ENCODE measurements at places on chromosomes 3 and 15. TPM values are rescaled to one million over a fixed set of nuclear protein-coding genes. Genes with fewer than 3 reads are reported as not detected.
A peak's percentile ranks its signal among the peaks of the same experiment; 100 is the strongest.

The CYP11A1 gene
- not detected for total RNA-seq

DNA sequence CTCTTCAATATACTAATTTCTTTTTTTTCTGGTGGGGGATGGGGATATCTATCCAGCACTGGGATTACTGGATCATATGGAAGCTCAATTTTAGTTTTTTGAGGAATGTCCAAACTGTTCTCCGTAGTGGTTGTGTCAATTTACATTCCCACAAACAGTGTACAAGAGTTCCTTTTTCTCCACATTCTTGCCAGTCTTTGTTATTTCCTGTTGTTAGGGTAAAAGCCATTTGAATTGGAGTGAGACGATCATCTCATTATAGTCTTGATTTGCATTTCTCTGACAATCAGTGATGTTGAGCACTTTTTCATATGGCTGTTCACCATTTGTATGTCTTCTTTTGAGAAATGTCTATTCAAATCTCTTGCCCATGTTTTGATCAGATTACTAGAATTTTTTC is 12.8 kb upstream of the WDR49 start:
- DNase-seq, result no peak

- peak; percentile 70 for DNase-seq
Observed at GRCh38 chr15:85831415-85832113, 36.8 kb upstream of the KLHL25 start.

DNA sequence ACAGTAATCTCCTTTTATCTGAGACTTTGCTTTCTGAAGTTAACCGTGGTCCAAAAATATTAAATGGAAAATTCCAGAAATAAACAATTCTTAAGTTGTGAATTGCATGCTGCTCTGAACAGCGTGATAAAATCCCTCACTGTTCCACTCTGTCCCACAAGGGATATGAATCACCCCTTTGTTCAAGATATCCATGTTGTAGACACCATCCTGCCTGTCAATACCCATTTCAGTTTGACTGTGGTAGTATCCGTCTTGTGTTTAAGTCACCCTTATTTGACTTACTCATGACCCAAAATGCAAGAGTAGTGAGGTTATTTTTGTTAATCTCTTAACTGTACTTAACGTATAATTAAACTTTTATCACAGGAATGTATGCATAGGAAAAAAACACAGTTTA is 435.0 kb downstream of the SHQ1 start:
- no peak for DNase-seq

- DNase-seq, result no peak
Observed at GRCh38 chr3:187490366-187490765, 122.2 kb downstream of the RTP4 start.

DNA sequence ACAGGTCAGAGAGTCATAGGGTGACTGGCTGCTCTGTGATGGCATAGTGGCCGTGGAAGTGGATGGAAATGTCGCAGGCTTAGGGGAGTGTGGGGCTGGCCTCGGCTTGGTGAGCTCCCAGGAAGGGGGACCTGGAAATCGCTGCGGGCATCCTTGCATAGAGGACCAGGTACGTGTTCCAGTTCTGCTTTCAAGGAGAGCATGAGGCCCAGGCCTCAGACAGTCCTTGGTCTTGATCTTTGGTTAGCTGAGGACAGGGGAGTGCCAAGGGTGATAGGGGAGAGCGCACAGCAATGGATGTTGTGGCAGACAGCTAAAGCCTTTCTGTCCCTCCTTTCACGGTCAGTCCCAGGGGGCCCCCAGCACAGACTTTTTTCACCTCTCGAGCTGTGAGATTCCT is 110.5 kb downstream of the SNRPN start:
- no peak for DNase-seq

DNA sequence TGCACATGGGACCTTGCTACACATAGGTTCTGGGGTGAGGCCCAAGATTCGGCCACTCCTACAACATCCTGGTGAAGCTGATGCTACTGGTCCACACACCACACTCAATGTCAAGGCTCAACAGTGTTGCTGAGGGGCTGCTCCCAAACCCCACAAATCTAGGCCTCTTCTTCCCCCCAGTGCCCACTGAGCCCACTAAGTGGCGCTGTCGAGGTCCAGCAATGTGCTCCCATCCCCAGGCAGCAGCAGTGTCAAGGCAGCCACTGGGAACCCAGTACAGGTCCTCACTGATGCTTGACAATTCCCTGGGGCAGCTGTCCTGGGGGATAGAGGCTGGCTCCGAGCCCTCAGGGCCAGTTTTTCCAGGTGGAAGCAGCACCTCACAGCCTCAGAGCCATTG is 21.5 kb downstream of the SCN5A start:
- DNase-seq, result no peak

GRCh38 chr3:120587332-120587975 is 8.7 kb upstream of the NDUFB4 start:
- DNase-seq, result no peak

DNA sequence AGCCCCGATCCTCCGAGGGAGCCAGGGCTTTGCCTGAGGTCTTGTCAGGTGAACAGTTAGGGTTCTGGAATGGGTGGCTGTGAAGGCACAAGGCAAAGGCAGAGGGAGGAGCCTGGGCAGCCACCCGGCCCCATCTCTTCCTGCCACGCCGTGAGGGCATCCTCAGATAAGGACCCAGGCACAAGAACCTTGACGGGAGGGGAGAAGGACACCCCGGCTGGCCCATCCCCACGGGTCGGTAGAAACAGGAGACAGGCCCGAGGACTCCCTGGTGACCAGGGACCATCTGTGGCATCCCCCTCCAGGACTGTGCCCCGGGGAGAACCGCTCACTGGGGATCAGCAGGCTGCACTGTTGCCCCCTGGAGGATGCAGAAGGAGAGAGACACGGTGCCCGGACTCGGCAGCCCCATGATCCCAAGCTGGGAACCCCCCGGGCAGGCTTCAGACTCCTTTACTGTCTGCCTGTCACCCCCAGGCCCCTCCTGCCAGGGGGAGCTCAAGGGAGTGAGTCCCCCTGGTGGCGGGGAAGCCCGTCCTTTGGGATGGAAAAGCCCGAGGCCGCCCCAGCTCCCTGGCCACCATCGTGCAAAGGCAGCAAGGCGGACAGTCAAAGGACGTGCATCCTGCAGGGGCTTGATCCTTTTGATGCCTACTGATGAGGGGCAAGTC is 12.3 kb upstream of the PCSK6 start:
- peak; percentile 48 for DNase-seq

DNA sequence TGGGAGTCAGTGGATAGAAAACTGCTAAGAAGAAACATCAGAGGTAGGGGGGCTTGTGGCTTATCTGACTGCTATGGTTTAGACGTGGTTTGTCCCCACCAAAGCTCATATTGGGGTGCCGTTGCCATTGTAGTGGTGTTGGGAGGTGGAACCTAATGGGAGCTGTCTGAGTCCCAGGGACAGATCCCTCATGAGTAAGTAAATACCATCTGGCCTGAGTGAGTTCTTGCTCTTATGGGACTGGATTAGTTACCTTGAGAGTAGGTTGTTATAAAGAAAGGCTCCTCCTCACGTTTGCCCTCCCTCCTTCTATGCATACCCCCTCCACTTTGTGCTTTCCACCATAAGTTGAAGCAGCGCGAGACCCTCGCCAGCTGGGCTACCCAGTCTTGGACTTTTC is 53.4 kb upstream of the VILL start:
- DNase-seq, result no peak

- DNase-seq, result peak; percentile 62
Observed at GRCh38 chr3:157136647-157137387, 23.1 kb downstream of the CCNL1 start.

The SSR3 gene
- total RNA-seq, result 77.1 TPM

The NPAP1 gene
- not detected for total RNA-seq

DNA sequence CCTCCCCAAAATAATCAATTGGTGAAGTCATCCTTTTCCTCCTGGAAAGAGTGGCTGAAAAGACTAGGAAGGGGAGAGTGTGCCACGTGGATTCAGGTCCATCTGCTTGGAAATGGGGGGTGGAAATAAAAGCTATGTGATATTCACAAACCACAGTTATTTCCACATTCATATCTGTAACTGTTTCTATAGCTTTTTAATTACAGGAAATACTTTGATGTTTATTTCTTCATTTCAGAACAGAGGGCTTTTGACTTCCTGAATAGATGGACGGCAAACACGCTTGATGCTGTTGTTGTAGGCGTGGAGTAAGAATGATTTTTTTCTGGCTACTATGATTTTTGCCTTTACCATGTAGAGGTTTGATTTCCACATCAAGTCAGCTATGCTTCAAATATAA is 10.1 kb downstream of the AADACL2 start:
- no peak for DNase-seq

GRCh38 chr3:190306513-190307163 is 15.6 kb downstream of the CLDN1 start:
- peak; percentile 62 for DNase-seq

- peak; percentile 97 for DNase-seq
Observed at GRCh38 chr3:129121792-129122411, at the start of gene RAB43. Gene RAB43 (minus strand): TSS chr3:129121804. CDS start chr3:129121489, 315 bp downstream.

GRCh38 chr3:64870876-64871646 is 183.3 kb upstream of the ADAMTS9 start:
- DNase-seq, result no peak

The CCPG1 gene
- 54.6 TPM for total RNA-seq

DNA sequence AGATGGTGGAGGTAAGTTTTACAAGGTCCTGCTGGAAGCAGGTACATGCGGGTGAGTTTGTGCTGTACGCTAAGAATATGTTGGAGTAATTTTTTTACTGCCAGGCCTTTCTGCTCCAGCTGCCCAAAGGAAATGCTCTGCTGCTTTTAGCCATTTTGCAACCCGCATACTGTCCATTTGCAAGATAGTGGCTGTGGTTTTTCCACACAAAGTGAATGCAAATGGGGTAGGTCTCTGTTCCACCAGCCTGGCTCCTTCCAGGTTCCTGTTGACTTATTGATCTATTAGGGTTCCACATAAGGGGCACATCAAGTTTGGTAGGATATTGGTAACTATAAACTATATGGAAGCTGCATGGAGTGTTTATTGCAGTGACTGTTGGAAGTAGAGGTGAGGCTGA is 227.1 kb downstream of the SI start:
- no peak for DNase-seq

GRCh38 chr3:52983828-52984227 is 62.0 kb downstream of the SFMBT1 start:
- DNase-seq, result no peak

DNA sequence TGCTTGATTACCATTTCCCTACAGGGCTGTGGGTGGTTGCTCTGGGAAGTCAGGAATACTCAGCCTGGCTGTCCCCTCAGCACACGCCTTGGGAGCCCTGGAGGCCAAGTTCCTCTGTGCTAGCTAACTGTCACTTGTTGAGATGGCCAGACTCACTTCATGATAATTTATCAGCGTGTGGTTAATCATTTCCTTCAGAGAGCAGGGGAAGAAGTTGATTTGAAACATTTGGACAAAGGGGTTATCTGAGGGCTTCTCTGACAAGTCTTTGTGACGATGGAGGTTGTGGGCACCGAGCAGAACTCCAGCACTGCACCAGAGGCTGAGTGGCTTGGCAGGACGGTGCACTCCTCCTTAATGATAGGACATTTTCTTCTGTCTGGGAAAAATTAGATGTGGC is 61.9 kb downstream of the WHAMM start:
- peak; percentile 17 for DNase-seq

- no peak for DNase-seq
Observed at GRCh38 chr3:58563386-58564035, 13.7 kb downstream of the FAM107A start.

DNA sequence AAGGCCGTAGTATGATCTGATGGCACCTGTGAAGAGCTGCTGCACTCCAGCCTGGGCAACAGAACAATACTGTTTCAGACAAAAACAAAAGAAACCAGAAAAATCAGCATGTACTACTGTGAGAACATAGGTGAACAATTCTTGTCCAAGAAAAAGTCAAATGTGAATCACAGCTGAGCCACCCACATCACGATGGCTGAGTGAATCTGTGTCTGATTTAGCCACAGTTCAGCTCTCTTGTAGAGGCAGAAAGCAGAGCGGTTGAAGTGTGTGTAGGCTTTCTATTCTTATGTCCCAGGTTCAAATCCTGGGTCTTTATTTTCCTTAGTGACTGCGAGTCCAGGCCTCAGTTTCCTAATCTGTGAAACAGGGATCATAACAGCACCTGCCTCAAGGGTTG is 4.4 kb upstream of the FURIN start:
- DNase-seq, result no peak

The SLC28A1 gene
- total RNA-seq, result not detected

- no peak for DNase-seq
Observed at GRCh38 chr3:114476511-114476910, 182.7 kb downstream of the TIGIT start.

The GALNT15 gene
- total RNA-seq, result 16.5 TPM

The LRTM1 gene
- total RNA-seq, result not detected

The IGSF10 gene
- 11.9 TPM for total RNA-seq

- no peak for DNase-seq
Observed at GRCh38 chr3:127196466-127197299, 3.8 kb downstream of the PRR23E start.

- no peak for DNase-seq
Observed at GRCh38 chr3:87694678-87695077, 364.1 kb downstream of the CGGBP1 start.

The SERPINI2 gene
- not detected for total RNA-seq

DNA sequence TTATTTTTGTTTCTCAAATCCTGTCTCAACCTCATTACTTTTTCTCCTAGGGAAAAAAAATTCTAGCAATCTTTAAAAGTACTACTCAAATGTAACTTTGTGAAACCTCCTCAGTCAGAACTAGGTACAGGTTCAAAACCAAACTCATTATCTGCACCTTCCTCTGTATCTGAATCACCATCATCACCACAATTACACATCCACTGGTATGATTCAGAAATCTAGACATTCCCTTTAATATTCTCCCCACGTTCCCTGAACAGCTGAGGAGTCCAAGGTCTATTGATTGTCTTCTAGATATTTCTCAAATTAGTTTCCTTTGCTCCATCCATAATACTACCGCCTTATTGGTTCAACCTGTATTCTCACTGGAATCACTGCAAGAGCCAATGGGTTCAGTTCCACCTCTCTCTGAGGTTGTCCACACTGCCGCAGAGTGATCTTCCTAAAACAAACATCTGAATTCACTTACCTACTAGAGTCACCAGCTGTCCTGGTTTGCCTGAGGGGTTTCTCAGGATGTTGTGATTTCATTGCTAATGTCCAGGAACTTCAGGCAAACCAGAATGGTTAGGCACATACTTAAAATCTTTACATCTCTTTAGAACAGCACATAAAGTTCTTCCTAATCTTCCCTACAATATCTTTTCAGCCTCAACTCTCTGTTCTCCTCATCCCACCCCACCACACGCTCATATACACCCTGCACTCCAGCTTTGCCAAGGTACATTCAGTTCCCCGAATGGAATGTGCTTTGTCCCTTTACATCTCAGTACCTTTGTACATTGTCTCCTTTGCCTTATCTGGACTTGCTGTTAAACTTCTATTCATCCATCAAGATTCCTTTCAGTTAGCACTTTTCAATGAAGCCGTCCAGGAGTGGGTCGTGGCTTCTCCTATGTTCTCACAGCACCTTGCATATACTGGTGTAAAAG is 24.2 kb downstream of the ATP13A4 start:
- DNase-seq, result no peak

- DNase-seq, result no peak
Observed at GRCh38 chr15:36978126-36978525, 122.2 kb downstream of the MEIS2 start.

- DNase-seq, result no peak
Observed at GRCh38 chr3:57026944-57027343, 33.5 kb upstream of the SPATA12 start.

Data from stomach (tissue), 19 donors.